T-helper 9 cell (primary cell): ENCODE measurements at places on chromosomes 4 and X.

- DNase-seq = no peak
Measured at GRCh38 chr4:76579596-76580375, 144.8 kb downstream of the SHROOM3 start.

DNA sequence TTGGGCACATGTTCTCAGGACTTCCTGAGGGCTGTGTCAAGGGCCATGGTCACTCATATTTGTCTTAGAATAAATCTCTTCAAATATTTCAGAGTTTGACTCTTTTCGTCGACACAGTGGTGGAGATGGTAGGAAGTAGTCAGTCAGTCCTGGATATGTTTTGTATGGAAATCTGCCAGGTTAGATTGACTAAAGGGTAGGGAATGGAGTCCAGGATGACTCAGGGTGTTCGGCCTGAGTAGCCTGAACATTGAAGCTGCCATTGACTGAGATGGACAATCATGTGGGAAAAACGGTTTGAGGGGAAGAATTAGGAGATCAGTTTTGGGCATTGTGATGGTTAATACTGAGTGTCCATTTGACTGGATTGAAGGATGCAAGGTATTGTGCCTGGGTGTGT lies 177.1 kb upstream of the CENPE start:
- DNase-seq = no peak

GRCh38 chrX:53241558-53241957 lies 16.6 kb upstream of the KDM5C start:
- no peak for DNase-seq

DNA sequence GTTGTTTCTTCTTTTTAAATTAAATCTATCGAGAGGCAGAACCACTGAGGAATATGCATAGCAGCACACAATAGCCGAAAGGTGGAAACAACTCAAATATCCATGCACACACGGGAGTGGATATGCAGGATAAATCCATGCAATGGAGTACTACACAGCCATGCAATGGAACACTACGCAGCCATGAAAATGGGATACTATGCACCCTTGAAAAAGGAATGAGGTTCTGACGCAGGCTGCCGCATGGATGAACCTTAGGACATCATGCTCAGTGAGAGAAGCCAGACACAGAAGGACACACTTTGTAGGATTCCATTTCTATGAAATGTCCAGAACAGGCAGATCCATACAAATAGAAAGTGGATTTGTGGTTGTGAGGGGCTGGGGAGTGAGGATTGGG lies 18.4 kb upstream of the P2RY8 start:
- DNase-seq = no peak

DNA sequence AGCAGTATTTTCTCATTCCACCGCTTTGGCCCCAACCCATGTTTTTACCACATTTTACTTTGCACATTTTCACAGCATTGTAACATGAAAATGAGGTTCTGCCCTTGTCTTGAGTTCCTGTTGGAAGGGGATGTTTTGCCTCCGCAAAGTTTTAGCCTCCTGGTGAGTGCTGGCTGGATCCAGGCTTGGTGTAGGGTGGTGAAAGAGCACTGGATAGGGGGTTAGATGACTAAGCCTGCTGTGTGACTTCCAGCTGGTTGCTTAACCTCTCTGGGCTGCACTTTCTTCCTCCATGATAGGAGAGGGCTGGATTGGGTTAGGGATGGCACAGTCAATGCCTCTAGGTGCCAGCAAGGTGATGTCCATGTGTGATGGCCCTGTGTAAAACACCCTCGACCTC lies 28.9 kb downstream of the CYTL1 start:
- DNase-seq = no peak

DNA sequence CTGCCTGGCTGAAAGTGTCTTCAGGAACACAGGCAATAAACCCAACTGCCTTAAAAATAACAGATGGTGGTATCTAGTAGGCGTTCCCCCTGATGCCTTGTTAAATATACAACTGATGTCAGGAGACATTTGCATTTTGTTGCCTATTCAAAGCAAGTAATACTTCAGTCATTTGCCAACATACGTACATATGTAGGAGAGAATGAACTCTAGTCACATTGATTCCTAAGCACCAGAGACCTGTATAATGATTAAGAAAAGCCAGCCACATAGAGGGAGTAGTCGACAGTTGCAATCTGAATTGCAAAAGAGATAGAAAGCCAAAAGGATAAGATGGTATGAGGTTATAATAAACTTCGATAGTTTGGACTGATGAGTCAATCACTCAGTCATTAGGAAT lies 191.0 kb upstream of the EMCN start:
- DNase-seq = no peak

GRCh38 chrX:41711021-41711667 lies 12.8 kb upstream of the GPR82 start:
- DNase-seq = no peak

- DNase-seq = no peak
Measured at GRCh38 chr4:150744570-150744969, 162.6 kb downstream of the MAB21L2 start.

- no peak for DNase-seq
Measured at GRCh38 chrX:30283456-30284200, 25.6 kb downstream of the NR0B1 start.

DNA sequence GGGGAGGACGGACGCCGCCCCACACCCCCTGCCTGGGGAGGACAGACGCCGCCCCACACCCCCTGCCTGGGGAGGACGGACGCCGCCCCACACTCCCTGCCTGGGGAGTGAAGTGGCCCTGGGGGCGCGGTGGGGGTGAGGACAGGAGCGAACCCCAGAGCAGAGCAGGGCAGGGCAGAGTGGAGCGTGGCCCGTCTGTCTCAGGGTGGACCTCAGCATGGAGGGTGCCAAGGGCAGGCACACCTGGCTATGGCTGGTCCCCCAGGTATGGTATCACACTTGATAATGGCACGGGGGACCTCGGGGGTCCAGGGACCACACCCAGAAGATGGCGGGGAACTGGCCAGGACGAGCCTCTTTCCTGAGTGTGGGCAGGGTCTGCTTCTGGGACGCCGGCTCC lies 9.6 kb downstream of the LRPAP1 start:
- no peak for DNase-seq

DNA sequence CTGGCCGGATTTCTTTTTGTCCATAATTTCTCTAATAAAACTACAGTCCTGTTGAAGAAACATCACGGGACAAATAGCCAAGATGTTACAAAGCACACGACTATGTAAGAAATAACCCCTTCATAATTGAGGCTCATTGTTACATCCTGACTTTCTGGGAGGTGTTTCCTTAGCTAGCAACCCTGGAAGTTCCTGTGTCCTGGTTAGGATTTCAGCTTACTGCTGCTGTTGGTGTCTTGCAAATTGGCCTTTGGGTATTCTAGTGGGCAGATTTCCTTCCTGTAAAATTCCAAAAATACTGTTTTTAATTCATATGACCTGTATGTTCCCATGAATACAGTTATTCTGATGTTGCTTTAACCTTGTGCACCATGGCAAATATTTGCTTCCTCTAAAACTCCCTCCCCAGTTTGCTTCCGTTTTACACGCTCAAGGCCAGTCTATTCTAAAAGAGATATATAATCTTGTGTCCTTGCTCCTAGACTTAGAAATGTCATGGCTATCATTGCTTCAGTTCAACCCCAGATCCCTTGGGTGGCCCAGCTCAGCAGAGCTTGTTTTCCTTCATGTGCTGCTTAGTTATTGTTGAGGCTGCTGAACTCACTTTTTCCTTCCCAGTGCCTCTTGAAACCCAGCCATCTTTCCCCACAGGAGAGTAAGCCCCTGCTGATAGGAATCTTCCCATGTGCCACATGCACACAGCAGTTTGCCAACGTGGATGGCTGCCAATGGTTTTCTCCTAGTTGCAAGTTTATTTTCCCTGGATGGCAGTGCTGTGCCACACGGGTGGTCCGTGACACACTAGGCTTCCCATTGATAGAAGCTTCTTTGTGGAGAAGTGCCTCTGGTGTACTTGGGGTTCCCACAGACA lies 75.8 kb downstream of the TSPAN7 start:
- DNase-seq = no peak

DNA sequence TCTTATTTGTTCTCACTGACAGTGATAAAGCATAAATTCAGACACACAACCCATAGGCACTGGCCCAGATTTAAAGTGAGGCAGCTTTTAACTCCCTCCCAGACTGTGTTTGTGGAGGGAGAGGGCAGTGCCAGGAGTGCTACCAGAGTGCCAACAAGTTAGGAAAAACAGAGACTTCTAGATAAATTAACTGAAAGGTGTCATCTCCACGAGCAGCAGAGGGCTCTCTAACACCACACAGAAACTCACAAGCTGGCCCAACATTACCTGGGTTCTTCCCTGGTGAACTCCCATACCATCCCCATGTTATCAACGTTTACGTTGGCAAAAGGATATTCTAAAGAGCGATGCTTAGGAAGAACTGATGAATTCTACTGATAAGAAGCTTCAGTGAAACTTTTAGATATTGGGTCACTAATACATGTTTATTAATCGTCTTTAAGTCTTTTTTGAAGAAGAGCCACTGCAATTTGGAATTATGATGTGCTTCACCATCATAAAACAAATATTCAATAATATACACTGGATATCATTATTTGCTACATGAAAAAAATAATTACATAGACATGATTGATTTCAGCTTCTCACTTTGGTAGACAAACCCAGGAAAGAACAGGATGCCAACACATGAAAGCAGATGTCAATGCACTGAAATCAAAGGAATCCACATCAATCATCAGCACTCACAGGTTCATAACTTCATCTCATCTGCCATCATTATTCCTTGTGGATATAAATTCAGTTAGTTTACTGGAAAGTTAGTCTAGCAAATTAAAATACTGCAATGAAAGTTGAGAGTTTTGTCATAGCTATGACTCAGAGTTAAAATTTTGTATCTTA lies 121.2 kb upstream of the NAP1L5 start:
- DNase-seq = peak; percentile 25

- no peak for DNase-seq
Measured at GRCh38 chrX:144335402-144335801, 451.5 kb downstream of the UBE2NL start.

DNA sequence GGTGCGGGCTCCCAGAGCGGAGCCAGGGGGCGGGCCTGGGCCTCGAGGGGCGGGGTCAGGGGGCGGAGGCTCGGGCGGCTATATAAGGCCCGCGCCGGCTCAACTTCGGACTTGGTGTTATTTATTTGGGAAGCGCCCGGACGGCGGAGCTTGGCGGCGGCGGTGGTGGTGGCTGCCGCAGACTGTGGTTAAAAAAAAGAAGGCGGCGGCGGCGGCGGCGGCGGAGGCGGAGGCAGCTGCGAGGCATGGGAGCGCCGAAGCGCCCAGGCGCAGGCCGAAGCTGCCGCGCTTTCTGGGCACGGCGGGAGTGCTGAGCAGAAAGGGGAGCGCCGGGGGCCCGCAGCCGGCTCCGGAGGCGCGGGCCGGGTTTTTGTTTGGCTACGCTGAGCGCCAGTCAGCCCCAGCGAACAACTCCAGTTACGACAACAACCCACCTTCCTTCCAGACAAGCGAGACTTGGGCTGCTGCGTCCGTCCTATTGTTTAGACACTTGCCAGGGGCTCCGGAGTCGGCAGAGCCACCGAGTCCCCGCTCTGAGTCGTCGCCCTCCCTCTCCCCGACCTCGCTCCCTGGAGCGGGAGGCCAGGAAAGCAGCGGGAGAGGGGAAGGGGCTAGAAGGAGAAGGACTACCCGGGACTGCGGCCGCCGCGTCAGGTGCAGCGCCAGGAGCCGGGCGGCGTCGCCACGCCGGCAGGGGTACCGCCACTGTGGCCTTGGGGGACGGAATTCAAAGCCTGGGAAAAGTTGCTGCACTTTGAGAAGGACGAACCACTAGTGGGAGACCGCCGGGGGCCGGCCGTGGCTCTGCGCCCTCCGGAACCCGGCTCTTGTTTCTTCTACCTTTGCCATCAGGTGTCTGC lies at the start of gene SLIT2:
SLIT2 (plus strand) TSS at position 110 of the 860 bp plus-strand sequence. CDS start 1,911 bp downstream, outside the sequence.
- DNase-seq = no peak

DNA sequence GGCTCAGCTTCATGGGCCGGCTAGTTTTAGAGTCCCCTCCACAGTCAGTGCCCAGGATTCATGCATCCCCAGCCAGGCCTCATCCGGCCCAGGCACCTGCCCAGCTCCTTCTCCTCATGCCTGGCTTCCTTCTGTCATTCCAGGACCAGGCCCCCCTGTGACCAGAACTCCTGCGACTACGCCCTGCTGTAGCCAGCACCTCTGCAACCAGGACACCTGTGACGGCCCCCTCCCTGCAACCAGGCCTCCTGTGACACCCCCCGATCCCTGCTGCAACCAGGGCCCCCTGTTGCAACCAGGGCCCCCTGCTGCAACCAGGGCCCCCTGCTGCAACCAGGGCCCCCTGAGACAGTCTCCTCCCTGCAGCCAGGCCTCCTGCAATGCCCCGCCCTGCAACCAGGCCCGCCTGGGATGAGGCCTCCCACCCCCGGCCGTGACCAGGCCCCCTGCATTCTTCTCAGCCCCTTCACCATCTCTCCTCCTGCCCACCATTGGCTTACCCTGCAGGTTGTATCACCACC lies 46.8 kb downstream of the HTRA3 start:
- no peak for DNase-seq

DNA sequence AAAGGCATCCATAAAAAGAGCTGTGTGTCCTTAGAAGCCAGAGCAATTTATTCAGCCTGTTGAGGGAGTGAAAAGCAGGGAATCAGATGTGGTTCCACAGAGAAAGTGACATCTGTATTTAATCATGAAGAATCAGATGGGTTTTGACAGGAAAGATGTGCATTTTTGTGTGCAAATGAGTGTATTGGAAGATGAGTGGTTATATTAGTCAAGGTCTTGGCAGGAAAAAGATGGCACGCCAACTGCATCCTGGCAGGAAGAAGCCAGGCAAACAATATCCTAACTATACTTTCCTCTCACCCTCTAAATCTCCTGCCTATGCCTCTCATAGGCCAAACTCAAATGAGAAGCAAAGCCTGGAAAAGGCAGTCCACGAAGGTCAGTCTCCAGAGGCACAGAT lies 59.1 kb downstream of the SCFD2 start:
- DNase-seq = no peak

DNA sequence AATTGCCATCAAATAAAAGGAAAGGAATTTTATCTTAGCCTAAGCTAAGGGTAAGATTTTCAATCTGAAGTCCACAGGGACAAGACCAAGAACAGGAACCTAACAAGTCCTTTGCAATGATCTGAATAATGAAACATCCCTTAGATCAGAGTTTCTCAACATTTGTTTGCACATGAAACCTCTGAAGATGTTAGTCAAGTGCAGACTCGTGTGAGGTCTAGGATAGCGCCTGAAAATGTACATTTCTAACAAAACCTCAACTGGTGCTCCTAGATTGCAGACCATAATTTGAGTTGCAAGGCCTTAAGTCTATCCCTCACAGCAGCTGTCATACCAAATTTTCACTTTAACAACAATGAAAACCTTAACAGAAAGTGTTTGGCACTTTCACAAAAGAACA lies 337.6 kb downstream of the DMD start:
- no peak for DNase-seq
